Stomach (tissue), 19 donors: ENCODE measurements at places on chromosomes 11 and 22. TPM values are rescaled to one million over a fixed set of nuclear protein-coding genes. Genes with fewer than 3 reads are reported as not detected.

Gene DSCAML1
- polyA plus RNA-seq, result 0.46 TPM

DNA sequence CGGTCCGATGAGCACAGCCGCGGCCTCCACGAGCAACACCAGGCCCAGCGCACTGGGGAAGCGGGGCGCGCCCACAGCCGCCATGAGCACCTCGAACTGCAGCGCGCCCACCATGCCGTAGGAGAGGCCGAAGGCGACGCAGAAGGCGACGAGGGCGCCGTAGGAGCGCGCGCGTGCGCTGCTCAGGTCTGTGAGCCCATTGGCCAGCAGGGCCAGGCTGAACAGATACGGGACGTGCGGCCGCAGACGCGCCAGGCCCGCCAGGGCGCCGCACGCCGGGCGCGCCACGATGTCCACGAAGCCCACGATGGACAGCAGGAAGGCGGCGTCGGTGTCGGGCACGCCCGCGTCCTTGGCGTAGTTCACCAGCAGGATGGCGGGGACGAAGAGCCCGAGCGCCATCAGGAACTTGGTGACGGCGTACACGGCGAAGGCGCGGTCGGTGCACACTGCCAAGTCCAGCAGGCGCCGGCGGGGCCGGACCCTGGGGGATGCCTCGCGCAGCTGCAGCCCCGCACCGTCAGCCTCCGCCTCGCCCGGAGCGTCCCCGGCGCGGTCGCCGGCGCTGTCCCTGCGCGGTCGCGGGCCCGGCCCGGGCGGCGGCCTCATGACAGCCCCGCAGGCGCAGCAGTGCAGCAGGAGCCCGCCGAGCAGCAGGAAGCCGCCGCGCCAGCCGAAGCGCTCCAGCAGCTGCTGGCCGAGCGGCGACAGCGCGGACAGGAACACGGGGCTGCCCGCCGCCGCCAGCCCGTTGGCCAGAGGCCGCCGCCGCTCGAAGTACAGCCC is 2.9 kb downstream of the SLC16A8 start:
- peak; percentile 39 for DNase-seq

Gene MYEOV
- 41.5 TPM for polyA plus RNA-seq

DNA sequence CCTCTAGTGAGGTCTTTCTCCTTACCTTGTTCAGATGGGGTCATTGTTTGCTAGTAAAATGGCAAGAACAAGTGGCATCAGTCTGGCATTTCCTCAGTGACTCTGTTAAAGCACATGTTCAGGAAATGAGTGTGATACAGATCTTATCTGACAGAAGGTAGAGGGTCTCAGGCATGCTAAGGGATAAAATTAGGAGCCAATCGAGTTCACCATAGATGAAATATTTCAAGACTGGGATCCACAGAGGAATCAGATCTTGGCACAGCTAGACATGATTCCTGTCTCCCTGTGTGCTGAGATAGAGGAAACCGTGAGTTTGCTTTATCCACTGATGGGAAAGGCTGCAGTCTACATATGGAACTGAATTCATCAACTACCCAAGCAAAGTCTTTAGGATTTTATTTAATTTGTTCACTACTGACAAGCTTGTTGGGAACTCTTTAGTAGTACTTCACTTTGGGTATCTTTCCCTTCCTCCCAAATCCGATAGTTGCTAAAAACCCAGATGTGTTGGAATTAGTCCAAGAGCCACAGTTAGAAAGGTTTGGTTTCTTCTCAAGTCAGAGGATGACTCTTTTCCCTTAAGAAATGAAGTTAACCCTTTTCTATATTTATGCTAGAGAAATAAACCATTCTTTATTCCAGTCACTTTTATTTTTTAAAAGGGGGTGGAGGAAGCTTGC is 18.4 kb downstream of the FAM118B start:
- DNase-seq, result no peak

DNA sequence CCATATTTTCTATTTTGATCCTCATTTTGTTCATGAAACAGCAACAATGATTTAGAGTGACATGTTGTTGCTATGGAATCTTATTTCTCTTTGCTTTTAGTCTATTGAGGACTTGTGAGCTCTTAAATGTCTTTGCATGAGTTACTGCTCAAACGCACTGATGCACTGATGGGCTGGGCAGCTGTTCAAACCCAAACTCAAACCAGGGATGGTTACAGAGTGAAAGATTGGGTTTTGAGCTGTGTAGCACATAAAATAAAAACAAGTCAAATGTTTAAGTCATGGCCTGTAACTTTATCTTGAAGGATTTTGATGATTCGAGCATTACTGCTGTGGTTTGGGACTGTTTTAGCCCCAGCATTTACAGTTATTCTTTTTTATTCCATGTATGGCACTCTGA is 20.1 kb upstream of the NCAM1 start:
- no peak for DNase-seq

Gene C11orf65
- polyA plus RNA-seq, result 0.33 TPM

- DNase-seq, result peak; percentile 91
Observed at GRCh38 chr11:61923166-61924063, 6.0 kb upstream of the RAB3IL1 start.

DNA sequence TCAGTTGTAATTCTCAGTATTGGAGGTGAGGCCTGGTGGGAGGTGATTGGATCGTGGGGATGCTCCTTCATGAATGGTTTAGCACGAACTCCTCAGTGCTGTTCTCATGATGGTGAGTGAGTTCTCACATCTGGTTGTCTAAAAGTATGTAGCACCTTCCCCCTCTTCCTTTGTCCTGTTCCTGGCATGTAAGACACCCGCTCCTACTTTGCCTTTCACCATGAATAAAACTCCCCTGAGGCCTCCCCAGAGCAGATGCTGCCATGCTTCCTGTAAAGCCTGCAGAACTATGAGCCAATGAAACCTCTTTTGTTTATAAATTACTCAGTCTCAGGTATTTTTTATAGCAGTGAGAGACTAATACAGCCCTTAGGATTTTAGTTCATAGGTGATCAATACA is 191.5 kb downstream of the MAML2 start:
- no peak for DNase-seq

DNA sequence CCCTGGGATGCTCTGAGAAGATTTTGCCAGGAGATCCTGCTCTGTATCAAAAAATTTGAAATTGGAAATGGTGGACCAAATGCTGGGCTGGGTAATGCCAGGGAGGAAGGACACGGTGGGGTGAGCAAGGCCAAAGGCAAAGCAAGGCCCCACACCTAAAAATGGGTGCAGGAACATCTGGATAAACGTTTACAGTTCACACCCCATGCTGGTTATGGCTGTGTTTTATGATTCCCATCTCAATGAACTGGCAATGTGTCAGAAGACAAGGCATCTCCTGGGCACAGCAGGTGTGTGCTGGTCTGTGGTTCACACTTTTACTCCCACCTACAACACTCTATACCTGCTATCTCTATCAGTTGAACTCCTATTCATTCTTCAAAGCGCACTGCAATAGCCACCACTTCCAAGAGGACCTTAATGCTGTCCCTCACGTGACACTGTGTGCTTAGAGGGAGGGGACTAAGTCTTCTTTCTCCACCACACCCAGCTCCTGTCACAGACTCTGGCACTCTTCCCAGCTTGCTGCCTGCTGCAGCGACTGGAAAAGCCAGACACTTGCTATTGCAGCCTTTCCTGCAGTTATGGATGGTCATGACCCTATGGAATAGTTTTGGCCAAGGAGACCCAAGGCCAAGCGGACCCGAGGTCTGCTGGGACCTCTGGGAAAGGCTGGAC is 277.5 kb downstream of the CTTN start:
- DNase-seq, result no peak

DNA sequence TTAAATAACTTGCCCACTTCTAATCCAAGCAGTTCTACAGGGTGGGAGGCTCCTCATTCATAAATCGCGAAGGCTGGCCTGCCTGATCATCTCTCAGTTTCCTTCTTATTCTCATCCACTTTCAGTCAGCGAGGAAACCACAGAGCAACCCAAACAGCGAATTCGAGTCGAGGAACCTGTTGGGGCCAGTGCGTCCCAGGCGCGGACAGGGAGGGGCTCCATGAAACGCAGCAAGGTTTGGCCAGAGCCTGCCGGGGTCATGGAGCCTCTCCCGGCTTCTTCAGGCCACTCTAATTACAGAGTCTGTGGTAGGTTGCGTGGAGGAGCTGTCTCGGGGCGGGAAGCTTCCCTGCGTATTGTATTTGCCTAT is 741 bp upstream of the NAV2 start:
- no peak for DNase-seq

DNA sequence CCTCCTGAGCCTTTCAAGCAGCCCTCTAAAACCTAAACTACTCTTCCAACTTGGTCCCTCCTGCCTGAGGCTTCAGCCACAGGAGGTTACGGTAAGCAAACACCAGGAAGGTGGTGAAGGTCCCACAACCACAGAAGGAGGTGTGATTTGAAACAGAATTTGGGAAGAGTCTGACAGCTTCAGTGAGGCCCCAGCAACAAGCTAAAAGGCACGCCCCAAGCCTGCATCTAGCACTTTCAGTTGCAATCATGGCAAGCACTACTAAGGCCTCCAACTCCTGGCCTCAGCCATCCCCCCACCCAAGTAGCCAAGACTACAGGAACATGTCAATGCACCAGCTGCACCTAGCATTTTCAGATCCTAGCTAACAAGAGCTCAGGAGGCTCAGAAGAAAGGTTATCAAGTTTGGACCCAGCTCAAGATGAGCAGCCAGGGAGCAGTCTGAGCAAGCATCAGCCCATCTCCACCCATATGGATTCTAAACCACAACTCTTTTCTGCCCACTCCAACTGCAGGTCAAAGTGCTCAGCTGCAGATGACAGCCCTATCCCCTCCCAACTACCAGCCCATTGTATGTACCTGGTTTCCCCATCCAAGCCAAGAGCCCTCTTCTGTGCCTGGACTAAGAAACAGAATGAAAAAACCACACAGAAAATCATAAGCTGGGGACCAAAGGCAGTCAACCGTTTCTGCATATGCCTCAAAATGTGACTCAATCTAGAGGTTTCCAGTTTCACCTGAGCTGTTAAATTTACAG is 10.4 kb upstream of the AHNAK start:
- DNase-seq, result no peak

Gene MISFA
- polyA plus RNA-seq, result 4.6 TPM

DNA sequence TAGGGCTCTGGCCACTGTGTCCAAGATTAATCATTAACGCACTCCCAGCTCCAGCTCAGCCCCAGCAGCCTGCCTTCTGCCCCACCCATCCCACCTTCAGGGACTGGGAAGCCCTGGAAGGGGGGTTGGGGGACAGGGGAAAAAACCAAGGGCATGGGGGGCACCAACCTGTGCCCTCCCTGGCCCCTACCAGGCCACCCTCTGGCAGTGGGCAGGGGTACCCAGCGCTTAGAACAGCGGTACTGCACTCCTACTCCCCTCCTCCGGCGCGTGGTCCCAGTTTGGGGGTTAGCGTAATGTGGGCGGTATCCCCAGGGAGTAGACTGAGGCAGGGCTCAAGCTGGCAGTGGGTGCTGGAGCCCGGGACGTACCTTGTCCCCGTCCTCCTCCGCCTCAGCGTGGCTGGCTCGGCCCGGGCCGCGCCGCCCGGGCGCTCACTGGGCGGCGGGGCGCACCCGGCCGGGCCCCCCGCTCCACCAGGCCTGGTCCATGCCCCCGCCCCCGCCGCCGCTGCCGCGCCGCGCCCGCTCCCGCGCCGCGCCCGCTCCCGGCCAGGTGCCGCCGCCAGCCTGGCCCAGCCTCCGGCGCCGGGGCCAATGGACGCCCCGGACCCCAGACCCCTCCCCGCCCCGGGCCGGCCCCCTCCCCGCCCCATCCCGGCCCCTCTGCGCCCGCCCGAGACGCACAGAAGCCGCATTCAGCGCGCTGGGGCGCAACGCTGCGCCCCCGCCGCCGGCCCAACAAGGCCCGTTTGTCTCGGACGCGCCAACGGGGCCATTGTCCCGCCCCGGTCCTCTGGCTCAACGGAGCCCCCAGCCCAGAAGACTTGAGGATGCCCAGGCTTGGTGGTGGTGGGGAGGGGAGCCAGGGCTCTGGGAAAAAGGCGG is at the start of gene GAL3ST1:
GAL3ST1 (minus strand) TSS at position 571 of the 887 bp plus-strand sequence. CDS start 17,273 bp downstream, outside the sequence.
- DNase-seq, result peak; percentile 88

DNA sequence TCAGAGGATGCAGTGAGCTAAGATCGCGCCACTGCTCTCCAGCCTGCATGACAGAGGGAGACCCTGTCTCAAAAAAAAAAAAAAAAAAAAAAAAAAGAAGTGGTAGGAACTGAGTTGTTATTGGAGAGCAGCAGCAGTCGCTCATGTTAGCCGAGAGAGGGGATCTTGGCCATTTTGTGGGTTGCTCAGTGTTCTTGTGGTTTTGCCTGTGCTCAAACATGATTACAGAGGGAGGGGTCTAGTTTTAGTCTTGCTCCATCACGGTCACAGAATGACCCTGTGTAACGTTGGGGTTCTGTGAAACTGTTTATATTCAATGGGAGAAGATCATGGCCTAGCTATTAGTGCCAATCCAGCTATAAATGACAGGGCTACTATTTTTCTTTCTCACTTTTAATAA is 1.9 kb downstream of the DPAGT1 start:
- DNase-seq, result no peak

DNA sequence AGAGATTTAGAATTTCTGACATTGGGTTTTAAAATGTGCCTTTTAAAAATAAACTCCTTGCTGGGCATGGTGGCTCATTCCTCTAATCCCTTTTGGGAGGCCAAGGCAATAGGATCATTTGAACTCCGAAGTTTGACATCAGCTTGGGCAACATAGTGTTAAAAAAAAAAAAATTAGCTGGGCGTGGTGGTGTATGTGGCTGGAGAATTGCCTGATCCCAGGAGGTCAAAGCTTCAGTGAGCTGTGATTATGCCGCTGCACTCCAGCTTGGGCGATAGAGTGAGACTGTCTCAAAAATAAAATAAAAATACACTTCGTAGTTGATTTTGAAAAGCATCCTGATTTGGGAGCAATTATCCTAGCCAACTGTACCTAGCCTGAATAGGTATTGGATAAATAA is 3.4 kb upstream of the APLP2 start:
- peak; percentile 39 for DNase-seq

DNA sequence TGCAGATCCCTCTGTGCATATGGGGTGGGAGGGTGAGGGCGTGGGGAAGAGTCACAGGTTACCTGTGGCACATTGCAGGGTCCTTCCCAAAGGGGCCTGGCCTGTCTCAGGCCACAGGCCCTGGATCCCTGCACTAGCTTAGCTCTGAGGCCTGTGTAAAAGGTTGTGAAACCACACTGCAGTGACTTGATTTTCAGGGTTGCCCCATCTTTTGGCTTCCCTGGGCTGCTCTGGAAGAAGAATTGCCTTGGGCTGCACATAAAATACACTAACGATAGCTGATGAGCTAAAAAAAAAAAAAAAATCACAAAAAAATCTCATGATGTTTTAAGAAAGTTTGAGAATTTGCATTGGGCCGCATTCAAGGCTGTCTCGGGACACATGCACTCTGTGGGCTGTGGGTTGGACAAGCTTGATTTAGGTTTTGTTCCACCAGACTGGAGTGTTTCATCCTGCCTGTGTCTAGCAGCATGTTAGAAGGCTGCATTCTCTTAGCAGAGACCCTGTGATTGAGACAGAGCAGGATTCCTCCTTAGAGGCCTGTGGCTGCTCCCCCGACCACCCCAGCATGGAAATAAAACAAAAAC is 35.9 kb upstream of the TREH start:
- DNase-seq, result no peak
